ENCODE measurements at places on chromosomes 1 and 21.

GRCh38 chr1:117014209-117014608, 12.6 kb downstream of the CD101 start:
- DNase-seq = no peak

DNA sequence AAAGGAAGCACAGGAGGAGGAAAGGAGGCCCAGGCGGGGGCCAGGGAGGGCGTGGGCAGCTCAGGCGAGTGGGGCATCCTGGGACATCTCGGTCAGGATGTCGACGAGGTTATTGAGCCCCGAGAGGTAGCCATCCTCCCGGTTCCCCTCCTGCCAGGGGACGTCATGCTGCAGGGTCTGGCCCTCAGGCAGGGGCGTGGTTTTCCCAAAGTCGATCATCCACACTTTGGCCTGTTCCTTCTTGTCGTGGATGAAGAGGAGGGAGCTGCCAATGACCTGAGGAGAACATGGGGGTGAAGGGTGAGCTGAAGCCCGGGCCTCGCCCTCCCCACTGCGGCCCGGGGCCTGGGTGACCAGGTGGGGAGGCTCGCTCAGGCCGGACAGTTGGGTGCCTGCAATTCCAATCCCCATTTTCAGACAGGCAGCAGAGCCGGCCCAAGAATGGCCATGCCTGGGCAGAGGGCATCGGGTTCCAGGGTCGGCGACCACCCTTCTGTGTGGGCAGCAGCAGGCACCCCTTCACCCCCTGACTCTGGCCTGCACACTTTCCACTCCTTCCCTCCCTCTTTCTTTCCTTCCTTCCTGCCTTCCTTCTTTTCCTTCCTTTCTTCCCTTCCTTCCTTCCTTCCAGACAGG, 86.2 kb downstream of the STUM start:
- no peak for DNase-seq

GRCh38 chr1:25695090-25695770, 78.6 kb downstream of the MAN1C1 start:
- peak; percentile 63 for DNase-seq

GRCh38 chr21:27429710-27430341, 462.9 kb upstream of the ADAMTS5 start:
- no peak for DNase-seq

- DNase-seq = no peak
Observed at GRCh38 chr1:49331066-49331852, 554.6 kb upstream of the BEND5 start.

DNA sequence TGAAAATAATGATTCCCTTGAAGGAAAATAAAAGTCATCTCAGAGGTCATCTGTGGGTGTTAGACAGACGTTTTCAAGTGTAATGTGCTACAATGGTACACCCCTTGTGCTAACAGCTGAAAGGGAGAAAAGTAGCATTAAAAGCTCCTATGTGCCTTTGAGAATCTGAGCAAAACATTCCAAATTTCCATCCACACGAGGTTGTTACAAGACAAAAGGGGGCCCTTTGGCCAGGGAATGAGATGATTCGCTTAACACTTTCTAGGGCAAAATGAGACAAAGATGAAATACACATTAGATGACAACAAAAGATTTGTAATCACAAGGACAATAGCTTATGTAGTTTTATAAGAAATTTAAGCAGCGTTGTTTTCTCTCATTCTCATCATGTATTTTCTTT, 303.6 kb downstream of the LMX1A start:
- DNase-seq = no peak

- DNase-seq = peak; percentile 48
Observed at GRCh38 chr1:64006276-64007051, 197.0 kb upstream of the UBE2U start.

DNA sequence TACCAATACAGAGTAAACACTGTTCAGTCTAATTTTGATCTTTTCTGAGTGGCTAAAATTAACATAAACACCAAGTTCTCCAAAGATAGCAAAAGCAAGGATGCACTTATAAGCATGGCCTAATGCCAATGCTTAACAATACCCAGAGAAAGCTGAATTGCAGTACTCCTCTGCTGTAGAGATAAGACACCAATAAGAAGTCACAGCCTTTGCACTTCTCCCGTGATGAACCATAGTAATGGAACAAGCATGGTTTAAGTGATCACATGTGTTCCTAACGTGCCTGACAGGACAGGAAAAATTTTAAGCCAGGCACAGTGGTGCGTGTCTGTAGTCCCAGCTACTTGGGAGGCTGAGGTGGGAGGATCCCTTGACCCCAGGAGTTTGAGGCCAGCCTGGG, 5.6 kb downstream of the PRDX1 start:
- no peak for DNase-seq

DNA sequence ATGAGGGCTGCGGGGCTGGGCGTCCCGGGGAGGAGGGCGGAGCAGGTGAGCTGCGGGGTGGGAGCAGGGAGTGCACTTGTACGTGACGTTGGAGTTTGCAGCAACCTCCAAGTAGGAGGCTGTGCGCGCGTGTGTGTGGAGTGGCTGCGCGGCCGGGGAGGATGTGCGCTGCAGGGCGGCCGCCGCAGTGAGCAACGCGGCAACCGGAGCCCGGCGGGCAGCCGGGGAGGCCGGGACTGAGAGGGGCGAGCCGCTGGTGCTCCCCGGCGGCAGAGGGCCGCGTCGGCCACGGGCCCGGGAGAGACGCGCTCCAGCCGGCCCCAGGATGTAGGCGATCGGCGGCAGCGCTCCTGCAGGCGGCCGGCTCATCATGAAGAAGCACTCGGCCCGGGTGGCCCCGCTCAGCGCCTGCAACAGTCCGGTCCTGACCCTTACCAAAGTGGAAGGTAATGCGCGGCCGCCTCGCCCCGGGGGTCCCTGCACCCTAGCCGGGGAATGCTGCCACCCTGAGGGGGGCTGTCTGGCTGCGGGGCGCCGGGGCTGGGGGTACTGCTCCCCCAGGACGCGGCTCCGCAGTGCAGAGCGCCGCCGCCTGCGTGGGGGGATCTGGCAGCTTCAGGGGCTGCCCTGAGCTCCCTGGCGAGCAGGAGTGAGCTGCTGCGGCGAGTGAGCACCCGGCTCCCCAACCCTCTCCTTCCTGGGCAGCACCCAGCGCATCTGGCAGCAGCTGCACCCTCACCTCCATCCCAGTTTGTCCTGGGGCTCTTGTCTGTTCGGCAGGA, 158.9 kb upstream of the COA6 start:
- DNase-seq = peak; percentile 77

- peak; percentile 50 for DNase-seq
Observed at GRCh38 chr1:65963156-65963888, 170.6 kb downstream of the PDE4B start.

GRCh38 chr1:79262745-79263258, 256.3 kb upstream of the ADGRL4 start:
- no peak for DNase-seq

DNA sequence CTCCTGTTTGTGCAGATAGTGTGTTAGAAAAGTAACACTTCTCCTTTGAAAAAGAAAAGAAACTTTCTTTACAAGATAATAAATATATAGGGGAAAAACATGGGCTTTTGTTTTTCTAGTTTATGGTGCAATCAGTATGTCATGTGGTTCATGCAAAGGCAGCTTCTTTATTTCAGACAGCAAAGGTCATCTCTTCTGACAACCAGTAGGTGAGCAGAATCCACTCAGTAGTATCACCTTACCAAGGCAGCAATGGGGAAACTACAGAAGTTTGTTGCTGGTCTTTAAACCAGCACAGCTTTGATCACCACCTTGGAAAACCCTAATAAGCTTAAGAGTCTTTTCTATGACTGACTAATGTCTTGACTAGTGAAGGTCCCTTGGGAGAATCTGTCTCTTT, 13.0 kb upstream of the SAMSN1 start:
- no peak for DNase-seq
